Activated naive CD8-positive, alpha-beta T cell treated with anti-CD3 and anti-CD28 coated beads, Interleukin-2, amount 10 ng/mL, durations not matched to agents 7 days and 5 days (primary cell): ENCODE measurements at places on chromosomes 6 and 20. TPM values are rescaled to one million over a fixed set of nuclear protein-coding genes. Genes with fewer than 3 reads are reported as not detected.

Gene GPX5
- not detected for total RNA-seq

Gene B3GAT2
- not detected for total RNA-seq

DNA sequence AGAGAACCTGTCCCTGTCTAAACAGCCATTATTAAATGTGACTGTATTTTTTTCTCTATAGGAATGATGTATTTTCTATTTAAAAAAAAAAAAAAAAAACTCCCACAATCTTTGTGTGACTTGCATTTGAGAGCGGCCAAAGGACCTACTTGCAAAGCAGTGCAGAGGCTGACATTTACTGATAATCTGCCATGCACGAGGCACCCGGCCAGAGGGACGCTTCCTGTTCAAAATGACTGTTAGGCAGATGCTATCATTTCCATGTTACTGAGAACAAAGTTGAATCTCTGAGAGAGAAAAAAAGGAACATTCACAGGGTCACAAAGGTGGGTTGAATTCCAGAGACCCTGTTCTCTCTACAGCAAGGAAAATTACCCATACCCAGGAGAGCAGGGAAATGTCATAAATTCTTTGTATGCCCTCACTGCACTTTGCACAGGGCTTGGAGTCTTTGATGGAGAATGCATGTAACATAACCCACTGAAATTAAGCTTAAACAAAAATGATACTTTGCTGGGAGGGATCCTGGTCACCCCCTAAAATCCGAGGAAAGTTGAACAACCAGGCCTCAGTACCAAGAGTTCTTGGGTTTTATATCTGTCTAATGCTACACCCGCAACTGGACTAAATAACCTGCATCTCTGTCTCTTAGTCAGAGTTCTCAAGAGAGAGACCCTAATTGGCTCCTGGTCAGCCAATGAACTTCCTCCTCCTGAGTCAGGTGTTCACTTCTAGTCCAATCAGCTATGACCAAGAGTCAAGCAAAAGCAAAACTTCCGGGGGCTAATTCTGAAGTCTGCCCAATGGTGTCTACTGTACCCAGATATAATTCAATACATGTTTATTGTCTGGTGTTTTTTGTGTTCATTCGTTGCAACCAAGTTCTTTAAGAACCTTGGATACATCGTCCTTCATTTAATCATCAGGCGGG is 61.2 kb downstream of the GCLC start:
- H3K4me3 ChIP-seq = no peak overlapping the region
- H3K27ac ChIP-seq = no peak overlapping the region
- no peak for DNase-seq
- H3K27me3 ChIP-seq = peaks cover 28% of the 10 kb centered on the region
- H3K36me3 ChIP-seq = no peaks in the 10 kb centered on the region

Gene SIRPD
- 0.31 TPM for total RNA-seq

DNA sequence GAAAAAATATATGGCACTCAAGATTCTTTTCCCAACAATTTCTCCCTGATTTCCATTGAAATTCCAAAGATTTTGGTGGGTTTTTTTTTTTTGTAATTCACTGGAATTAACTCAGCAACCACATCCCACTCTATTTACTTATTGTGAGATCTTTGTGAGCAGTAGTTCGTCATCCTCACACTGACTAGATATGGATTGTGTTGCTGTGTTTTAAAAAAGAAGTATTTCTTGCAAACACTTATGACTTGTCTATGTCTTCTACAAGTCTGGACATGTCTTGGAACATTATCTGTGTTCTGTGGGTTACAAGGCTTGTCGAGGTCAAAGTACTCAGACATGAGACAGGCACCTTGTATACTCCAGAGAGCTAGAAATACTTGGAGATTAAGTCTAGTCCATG is 7.3 kb upstream of the TENT5A start:
- H3K27ac ChIP-seq = no peak overlapping the region
- H3K4me3 ChIP-seq = no peak overlapping the region
- DNase-seq = no peak
- H3K36me3 ChIP-seq = no peaks in the 10 kb centered on the region

Gene KIF16B
- 5.5 TPM for total RNA-seq

GRCh38 chr6:68339488-68340131 is 295.5 kb upstream of the ADGRB3 start:
- DNase-seq = no peak
- H3K4me1 ChIP-seq = no peaks in the 10 kb centered on the region
- H3K27ac ChIP-seq = no peak overlapping the region
- H3K4me3 ChIP-seq = no peak overlapping the region

Gene TNFAIP3
- 89.5 TPM for total RNA-seq

DNA sequence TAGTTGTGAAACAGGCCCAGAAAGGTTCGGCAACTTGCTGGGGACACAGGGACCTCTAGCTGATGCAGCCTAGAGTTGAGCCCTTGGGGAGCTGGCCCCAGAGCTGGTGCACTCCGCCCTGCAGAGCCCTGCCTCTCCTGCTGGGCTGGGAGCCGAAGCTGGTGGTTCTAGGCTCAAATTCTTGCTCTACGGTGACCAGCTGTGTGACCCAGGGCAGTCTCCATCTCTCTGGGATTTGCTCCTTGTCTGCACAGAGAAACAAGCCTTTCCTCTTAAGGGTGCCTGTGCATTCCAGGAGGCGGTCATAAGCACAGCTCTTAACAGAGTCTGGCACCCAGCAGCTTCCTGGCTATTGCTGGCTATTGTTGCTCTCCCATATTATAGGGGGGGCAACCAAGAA is 47.4 kb downstream of the RBM38 start:
- no peak for DNase-seq
- no peak overlapping the region for H3K4me3 ChIP-seq
- no peak overlapping the region for H3K27ac ChIP-seq
- peaks cover 20% of the 10 kb centered on the region for H3K4me1 ChIP-seq
- H3K36me3 ChIP-seq = peaks cover 3% of the 10 kb centered on the region
- H3K27me3 ChIP-seq = no peaks in the 10 kb centered on the region

DNA sequence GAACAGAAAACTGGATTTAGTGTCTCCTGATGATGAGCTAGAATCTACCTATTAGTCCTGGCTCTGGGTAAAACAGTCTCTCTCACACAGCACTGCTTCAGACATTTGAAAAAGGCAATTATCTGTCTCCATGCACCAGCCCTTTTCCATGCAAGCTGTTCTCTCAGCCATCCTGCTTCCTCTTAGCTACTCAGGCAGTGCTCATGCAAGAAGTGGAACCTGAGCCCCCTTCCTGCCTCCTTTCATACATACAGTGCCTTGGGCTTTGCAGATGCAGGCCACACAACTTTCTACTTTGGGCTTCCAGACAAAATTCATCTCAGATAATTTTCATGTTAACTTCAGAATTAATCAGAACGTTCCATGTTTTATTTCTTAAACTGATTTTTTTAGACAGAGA is 151.3 kb downstream of the RALGAPA2 start:
- no peaks in the 10 kb centered on the region for H3K27me3 ChIP-seq
- no peak overlapping the region for H3K4me3 ChIP-seq
- no peaks in the 10 kb centered on the region for H3K4me1 ChIP-seq
- no peak overlapping the region for H3K27ac ChIP-seq
- peaks cover 27% of the 10 kb centered on the region for H3K36me3 ChIP-seq
- DNase-seq = no peak

GRCh38 chr6:107732461-107732860 is 91.7 kb downstream of the SCML4 start:
- H3K4me3 ChIP-seq = peak overlapping the region; percentile 99
- H3K4me1 ChIP-seq = peaks cover 73% of the 10 kb centered on the region
- peak overlapping the region; percentile 93 for H3K27ac ChIP-seq
- no peak for DNase-seq
- peaks cover 18% of the 10 kb centered on the region for H3K36me3 ChIP-seq

DNA sequence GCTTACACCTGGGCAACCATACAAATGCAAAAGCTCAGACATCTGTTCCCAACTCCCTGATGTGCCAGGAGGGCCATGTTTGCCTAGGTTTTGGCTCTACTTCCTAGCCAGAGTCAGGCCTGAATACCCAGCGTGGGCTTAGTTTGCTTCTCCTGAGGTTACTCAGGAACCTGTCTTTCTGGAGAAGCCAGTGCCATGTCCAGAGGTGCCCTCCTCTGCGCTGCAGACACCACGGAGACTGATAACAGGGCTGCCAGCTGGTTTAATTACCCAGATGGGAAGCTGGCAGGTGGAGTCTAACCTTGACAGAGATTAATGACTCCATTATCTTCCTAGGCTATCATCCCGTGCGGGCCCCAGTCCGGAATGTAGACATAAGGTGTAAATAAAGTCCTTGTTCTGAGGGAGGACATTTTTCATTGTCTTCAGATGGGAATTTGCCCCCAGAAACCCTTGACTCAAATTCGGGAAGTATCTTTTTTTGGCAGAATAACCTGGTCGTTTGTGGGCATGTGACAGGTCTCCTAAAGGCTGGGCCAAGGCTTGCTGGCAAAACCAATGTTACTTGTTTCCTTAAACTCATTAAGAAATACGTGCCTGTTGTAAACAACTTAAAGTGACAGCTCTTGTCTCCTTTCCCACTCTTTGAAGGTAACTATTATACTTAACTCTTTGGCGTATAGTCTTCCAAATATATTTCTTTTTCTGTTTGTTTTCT is 29.2 kb upstream of the ZNFX1 start:
- DNase-seq = no peak
- H3K4me3 ChIP-seq = no peak overlapping the region
- peaks cover 5% of the 10 kb centered on the region for H3K36me3 ChIP-seq
- H3K4me1 ChIP-seq = peaks cover 10% of the 10 kb centered on the region

Gene GMPR
- 14.0 TPM for total RNA-seq

- no peak for DNase-seq
- H3K4me3 ChIP-seq = no peak overlapping the region
- no peak overlapping the region for H3K27ac ChIP-seq
- H3K36me3 ChIP-seq = peaks cover 3% of the 10 kb centered on the region
- peaks cover 15% of the 10 kb centered on the region for H3K27me3 ChIP-seq
These were observed 25.9 kb upstream of the UST start for GRCh38 chr6:148720897-148721296.

- peaks cover 48% of the 10 kb centered on the region for H3K27me3 ChIP-seq
- no peak for DNase-seq
- H3K4me3 ChIP-seq = peak within 1 kb of the TSS; percentile 52
- H3K27ac ChIP-seq = no peak within 1 kb of the TSS
- no peaks in the 10 kb centered on the region for H3K36me3 ChIP-seq
These were observed at the start of gene PLA2G7 for GRCh38 chr6:46734867-46735719. Gene PLA2G7, minus strand, starts transcription at chr6:46735375. Its CDS starts 12,484 bp downstream, at chr6:46722891.

Gene POPDC3
- not detected for total RNA-seq

DNA sequence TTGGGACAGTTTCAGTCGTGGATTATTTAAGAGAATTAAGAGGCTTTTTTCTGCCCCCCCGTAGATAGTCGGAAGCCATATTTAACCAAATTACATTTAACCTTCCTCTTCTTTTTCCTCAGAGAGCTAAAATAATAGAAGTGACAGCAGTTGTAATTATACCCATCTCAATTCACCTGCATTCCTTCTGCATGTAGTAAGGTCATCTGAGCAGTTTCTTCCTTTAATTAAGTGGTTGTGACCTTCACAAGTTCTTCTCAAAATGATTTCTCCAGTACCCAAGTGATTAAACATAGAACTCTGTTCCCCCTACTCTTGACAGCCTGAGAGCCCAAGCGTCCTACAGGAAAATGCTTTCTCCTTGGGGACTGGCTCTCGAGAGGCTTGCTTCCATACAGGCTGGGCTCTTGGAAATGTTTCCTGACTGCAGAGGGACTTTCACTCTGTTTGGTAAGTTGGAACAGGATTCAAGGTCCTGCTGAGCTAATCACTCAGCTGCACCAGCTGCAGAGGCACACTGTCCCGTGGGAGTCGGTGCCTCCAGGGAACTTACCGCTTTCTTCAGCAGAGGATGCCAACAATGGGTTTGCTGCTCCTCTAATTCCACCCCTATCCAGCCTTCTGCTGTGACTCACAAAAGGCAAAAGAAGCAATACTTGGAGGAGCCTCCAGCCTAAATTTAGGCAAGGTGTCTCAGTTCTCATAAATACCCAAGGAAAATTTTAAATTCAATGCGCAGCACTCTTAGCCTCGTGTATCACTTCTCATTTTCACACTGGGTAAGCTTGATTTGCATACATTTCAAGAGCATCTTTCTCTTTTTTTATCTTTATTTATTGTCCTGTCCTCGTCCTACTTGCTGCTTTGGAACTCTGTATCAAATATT is 414.9 kb downstream of the KIF16B start:
- no peaks in the 10 kb centered on the region for H3K27me3 ChIP-seq
- H3K4me3 ChIP-seq = no peak overlapping the region

- no peak for DNase-seq
- H3K4me1 ChIP-seq = peaks cover 19% of the 10 kb centered on the region
- H3K27me3 ChIP-seq = no peaks in the 10 kb centered on the region
- H3K36me3 ChIP-seq = peaks cover 40% of the 10 kb centered on the region
- H3K27ac ChIP-seq = peak overlapping the region; percentile 74
These were observed 23.6 kb downstream of the DDX43 start for GRCh38 chr6:73418081-73418741.

Gene TAP1
- total RNA-seq = 323 TPM

DNA sequence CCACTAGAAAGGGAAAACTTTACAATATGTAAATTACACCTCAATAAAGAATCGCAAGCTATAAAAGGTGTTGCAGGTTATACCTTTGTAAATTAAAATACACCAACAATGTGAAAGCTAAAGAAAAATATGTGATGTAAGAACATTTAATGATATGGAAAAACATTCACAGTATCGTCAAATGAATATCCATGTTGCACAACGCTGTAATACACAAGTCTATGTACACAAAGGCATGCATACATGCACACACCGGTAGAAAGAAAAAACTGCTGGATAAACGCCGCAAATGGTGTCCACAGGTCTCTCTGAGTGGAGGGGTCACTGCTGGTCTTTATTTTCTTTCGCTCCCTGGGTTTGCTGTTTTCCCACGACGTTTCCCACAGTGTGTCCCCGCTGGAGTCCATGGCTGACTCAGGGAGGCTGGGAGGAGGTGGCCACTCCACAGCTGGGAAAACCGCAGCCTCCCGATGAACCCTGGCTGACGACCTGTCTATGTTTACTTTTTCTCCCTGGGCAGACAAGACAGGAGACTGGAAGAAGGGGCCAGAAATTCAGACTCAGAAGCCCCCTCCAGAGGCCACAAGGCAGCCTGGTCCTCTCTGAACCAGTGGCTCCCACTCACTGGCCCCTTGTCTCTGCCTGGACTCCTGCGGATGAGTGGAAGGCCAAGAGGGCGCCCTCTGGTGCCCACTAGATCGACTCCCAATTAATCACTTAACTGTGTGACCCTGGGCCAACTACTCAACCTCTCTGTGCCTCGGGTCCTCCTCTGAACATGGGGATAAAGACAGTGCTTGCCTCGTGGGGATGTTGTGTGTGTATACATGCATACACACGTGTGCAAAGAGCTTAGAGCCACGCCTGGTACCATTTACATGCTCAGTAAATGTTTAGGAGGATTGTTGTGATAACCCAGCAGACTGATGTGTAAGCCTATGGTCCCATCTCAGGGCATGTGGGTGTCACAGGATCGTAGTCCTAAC is 12.8 kb upstream of the BPI start:
- H3K36me3 ChIP-seq = no peaks in the 10 kb centered on the region
- H3K4me1 ChIP-seq = no peaks in the 10 kb centered on the region
- H3K27me3 ChIP-seq = peaks cover 22% of the 10 kb centered on the region
